ENCODE measurements at places on chromosomes 7 and 10.

DNA sequence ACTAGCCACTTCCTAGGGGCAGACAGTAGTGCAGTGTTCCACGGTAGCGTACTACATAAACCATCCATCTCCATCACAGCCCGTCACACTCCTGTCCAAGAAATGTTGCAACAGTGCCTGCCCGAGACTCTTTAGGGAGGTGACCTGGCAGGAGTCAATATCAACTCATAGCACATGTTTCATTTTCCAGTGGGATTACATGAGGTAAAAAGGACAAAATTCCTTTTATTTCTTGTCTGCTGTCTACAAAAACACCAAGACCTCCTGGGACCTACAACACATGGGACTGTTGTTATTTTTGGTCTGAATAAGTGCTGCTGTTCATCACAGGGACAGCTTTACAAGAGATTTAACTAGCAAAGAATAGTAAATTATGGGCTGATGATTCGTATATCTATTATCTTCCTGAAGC is 99.9 kb downstream of the MPP7 start:
- no peak for DNase-seq

DNA sequence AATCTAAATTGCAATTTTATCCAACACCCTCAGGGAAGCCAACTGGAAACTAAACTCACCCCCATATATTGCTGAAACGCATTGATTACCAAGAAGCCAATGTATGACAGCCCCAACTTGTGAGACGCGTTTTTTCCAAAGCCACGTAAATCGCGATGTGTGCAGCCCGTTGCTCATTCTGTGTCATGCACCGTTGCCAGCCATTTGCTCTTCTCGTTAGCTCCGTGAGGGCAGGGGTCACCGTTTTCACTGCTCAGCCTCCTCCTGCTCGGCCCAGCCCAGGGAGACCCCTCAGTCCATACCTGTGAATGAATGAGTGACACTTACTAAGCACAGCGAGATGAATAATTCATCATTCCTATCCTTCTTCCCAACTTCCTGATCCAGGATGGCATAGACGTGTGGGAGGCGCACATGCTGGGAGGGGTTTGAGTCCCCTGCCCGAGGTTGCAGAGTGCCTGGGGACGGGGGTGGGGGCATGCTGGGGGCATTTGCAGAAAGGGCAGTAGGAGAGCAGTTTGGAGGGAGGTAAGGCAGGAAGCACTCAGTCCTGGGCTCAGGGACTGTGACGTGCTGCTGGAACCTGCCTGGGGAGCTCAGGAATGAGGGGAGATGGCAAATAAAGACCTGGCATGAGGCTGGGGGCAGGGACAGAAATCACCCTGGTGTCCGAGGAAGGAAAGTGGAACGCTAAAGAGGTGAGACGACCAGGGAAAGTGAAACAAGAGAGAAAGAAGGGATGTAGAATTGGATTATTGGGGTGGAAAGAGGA is 104.2 kb upstream of the SDK1 start:
- DNase-seq = no peak

GRCh38 chr10:114079421-114079820 is 35.8 kb downstream of the ADRB1 start:
- no peak for DNase-seq

- no peak for DNase-seq
These were observed 190.2 kb upstream of the HGF start for GRCh38 chr7:81960026-81960425.

GRCh38 chr10:111211706-111212105 is 134.9 kb downstream of the ADRA2A start:
- DNase-seq = no peak

- no peak for DNase-seq
These were observed 152.2 kb downstream of the CRPPA start for GRCh38 chr7:16268821-16269768.

DNA sequence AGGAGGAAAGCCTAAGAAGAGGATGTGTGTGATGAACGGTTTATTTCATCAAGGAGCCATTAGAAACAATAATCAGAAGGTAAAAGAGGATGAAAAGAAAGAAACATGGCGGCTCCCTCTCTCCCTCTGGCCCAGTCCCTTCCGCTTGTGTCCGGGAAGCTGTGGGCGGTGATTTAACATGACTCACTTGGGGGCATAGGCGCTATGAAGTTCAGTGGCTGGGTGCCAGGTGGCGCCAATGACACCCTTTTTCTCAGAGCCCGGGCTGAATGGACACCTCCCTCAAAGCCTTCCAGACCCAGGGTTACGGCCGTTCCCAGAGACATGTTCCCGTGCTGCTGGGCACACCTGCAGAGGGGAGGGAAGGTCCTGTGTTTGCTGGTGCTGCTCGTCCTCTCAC is 244.0 kb downstream of the SKAP2 start:
- DNase-seq = no peak

DNA sequence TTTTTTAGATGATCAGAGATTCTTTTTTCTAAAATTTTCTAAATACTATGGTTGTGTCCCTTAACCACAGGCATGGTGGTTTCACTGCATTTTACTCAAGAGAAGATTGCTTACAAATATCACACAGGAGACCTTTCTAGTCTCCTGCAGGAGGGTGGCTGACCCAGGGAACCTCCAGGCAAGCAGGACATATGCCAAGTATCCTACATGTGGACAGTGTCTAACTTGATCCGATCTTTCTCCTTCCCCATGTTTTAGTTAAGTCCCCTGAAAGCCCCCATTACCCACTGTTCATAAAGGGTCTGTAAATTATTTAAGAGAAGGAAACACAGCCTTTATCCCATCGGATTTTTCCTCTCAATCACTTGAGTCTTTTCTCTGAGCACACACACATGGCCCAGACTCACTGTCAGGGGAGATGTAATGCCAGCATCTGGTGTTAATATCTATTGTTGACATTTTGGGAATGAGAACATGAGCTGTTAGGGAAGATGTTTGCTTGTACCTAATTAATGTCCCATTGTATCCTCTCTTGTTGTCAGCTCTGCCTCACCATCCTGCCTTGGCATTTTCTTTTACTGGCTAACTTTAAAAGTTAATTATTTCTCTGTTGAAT is 755.2 kb downstream of the AUTS2 start:
- DNase-seq = no peak

DNA sequence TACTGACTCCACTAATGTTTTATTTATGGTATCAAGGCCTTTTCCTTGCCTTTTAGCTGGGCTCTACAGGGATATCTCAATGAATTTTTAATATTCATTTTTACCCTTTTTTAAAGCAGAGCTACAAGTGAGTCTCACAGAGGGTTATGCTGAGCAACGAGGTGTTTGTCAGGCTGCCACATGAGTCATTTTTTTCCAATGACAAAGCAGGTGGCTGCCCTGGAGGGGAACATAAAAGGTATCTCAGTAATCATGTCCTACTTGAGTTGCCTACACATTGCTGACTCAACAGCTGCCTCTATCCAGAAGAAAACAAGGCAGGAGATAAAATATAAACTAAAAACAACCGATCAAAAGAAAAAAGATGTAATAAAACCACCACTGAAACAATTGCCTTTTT is 1004.9 kb upstream of the POT1 start:
- DNase-seq = no peak

DNA sequence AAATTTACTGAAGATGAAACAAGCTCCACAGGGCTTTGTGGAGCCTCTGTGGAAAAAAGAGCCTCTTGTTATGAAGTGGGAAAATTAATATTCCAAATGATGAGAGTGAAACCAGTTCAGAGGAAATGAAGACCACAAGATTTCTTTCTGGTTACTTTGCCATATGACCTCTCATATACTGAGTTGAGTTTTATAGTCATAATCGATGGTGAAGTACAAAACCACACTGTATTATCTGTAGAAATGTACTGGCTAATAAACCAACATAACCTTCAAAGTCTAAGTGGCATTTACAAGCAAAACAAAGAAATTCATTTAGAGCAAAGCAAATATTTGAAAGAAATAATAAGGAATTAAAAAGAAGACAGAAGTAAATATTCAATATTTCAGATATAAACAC is 662.6 kb upstream of the ZWINT start:
- DNase-seq = no peak

DNA sequence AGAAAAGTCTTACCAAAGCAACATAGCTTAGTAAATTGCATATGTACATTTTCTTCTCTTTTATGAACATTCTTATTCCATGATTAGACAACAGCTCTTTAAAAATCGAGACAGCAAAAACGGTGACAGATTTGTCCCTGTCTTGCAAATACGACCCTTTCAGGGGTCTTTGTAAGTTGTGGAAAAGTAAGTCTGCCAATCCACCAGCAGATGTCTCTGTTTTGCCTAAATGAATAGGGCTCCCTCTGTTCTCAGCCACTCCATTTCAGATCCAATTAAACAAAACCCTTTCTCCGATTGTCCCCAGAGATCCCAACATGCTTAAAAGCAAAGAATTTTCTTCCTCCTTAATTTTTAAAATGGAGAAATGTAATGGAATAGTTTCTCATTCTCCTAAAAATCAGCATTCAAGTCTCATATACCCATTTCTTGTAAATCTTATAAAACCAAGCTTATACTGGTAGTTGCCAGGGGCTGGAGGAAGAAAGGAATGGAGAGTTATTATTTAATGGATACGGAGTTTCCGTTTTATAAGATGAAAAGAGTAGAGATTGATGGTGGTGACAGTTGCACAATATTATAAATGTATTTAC is 61.0 kb upstream of the NFE2L3 start:
- no peak for DNase-seq

- no peak for DNase-seq
These were observed 59.4 kb upstream of the ASAH2 start for GRCh38 chr10:50310560-50311174.

- no peak for DNase-seq
These were observed 519.6 kb downstream of the REEP3 start for GRCh38 chr10:64040781-64041180.

DNA sequence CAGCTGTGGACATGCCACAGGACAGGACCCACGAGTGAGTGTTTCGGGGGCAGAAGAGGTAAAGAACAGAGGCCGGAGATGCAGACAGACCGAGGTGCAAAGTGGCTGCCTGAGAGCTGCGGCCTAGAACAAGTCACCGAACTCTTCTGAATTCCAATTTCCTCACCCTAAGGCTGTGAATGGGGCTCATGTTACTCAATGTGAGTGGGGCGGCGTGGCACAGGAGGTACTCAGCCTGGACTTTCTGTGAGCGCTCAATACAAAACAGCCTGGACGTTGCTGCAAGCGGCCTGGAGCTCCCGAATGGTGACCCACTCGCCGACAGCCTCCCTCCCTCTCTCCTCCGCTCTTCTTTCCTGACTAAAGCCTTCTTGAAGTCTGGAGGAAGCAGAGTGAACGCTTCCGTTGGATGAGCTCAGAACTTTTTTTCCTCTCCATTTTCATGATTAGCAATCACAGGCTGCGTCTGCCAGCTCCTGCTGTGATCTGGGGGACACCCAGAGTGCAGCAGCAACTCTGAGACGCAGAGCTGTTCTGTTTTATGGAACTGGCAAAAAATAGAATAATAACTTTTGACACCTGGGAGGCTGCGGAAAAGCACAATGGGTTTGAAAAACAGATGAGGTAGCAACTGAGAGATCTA is 108.5 kb downstream of the PTPRN2 start:
- DNase-seq = no peak

DNA sequence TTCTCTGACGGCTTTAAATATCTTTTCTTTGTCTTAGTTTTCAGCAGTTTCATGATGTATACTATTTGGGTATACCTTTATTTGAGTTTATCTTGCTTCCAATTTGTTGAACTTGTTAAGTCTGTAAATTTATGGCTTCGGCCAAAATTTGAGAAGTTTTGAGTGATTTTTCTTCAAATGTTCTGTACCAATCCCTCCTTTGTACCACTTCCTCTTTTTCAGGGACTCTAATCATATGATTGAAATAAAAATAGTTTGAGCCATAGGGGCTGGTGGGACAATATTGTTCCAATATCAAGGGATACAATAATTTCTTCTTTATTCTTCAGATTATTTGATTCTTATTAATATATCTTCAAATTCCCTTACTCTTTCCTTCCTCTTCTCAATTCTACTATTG is 43.1 kb upstream of the CTTNBP2 start:
- no peak for DNase-seq

DNA sequence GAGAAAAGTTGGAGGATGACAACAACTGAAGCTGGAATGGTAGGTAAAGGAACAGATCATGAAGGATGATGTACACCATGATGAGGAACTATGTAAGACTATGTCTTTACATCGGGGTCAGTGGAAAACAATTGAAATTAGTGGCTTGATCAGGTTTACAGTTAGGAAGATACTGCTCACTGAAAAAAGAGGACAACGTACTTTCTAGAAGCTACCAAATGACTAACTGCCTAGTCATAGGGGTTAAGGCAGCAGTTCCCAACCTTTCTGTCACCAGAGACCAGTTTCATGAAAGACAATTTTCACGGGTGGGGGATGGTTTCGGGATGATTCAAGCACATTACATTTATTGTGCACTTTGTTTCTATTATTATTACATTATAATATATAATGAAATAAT is 91.6 kb upstream of the ANKRD1 start:
- DNase-seq = no peak

DNA sequence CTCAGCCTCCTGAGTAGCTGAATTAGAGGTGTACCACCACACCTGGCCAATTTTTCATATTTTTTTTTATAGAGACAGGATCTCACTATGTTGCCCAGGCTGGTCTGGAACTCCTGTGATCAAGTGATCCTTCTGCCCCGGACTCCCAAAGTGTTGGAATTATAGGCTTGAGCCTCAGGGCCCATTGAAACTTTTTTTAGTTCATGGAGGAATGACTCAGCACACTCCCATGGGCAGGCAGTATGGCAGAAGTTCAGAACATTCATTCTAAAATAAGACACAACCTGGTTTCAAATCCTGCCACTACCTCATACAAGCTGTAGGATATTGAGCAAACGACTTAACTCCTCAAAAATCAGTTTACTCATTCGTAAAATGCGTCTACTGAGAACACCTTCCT is 320.4 kb upstream of the SP8 start:
- no peak for DNase-seq

- no peak for DNase-seq
These were observed 6.3 kb downstream of the TRPV5 start for GRCh38 chr7:142927085-142927745.

DNA sequence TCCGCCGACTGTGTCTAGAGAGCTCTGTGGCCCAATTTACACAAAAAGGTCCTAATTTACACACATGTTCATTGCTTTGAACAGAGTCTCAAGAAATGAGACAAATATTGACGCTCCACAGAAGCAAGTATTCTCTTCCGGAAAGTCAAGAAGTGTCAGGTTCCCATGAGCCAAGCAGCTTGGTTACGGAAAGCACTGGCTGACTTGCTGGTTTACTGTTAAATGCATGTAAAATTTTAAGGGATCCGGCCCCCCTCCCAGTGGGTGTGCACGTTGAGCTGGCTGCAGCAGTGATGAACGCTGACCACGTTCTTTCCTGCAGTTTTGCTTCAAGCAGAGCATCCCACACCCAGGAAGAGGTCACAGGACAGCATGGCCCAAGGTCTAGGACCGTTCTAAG is 76.8 kb downstream of the DIP2C start:
- no peak for DNase-seq

DNA sequence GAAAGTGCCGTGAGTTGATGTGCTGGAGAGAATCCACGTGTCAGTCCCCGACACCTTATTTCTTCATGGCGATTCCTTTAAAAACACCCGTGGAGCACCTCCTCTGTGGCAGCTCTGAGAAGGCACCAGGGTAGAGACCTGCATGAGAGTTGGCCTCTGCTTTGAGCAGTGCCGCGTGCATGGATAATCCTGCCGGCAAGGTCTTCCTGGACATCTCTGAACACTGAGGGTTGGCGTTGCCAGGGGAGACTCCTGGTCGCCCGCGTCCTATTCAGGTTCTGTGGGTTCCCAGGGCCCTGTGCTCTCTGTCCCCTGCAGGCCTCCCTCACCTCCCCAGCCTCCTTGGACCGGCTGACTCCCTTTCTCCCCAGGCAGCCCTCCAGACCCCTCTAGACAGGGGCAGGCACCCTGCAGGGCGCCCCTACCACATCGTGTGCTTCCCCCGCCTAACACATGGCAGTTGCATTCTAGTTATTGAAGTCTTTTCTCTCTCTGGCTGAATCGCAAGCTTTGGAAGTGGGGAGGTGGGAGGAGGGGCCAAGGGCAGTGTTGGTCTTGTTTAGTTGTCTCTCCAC is 95.6 kb downstream of the MKI67 start:
- no peak for DNase-seq

Measured in stimulated activated CD8-positive, alpha-beta memory T cell treated with anti-CD3 and anti-CD28 coated beads, Interleukin-2, amount 100 ng/mL, for 1 hour (primary cell).